ENCODE measurements at places on chromosomes 11 and 22.

- DNase-seq: no peak
These were observed 57.3 kb downstream of the KIRREL3 start for GRCh38 chr11:126943316-126943715.

GRCh38 chr11:38530226-38530625 is 1932.2 kb upstream of the RAG2 start:
- DNase-seq: no peak

DNA sequence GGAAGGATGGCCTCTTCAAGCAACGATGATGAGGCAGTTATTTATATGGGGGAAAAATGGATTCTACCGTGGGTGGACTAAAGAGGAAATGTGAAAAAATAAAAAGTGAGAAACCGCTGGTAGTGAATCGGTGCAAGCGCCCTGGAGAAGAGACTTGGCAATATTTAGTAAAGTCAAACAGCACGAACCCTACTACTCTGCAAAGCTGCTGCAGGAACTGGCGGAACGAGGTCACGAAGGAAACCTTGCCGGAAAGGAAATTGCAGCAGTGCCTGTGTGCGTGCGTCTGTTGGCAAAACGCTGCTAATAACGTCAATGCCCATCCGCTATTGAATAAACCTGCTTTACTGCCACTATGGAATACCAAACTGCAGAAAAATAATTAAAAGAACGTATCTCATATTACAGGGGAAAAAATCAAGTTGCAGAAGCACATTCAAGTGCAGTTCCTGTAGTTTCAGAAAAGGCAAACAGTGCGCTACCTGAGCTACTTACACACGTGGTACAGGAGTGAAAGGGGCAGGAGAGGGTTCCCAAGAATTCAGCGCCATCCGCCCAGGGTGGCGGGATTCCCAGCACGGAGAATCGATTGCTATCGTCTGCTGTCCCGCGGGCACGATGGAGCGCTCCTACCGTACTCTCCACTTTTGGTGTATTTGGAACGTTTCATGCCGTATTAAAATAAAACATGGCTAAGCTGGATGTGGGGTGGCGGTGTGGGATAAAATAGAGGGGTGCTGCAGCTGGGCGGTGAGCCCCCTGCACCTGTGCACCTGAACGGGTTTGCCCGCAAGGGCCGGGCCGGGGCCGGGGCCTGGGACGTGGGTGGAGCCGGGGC is 585 bp upstream of the NADSYN1 start:
- DNase-seq: peak; percentile 21

DNA sequence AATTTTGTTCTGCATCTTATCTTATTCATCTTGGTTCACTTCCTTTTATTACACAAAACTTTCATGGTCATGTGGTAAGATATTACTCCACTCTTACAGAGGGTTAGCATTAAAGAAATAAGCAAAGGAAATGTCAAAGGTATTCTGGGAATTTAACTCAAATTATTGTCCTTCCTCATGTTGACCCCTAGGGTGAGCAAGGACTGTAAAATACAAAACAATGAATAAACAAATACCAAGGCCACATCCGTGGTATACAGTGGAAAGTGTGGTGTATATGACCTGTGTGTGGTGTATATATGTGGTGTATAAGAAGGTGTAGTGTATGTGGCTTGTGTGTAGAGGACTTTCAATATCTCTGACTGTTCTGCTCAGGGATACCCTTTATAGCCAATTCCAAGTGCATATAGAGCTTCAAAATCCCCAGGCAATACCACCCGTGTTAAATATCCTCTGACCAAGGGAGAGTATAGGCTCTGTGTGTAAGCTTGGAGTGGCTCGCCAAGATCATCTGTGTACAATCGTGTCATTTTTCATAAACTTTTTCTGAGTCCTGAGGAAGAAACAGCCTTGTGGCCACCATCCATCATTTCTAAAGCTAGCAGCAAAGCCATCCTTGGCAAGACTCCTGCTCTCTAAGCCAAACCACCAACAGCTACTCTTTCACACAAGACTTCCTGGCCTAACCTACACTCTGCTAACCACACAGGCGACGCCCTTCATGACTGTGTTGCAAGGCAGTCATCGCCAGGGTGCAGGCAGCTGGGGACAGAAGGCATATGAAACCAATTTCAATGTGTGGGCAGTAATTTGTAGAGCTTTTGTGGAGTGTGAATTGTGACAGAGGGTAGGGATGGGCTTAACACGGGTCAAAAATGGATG is 548.0 kb downstream of the ETS1 start:
- peak; percentile 94 for DNase-seq

DNA sequence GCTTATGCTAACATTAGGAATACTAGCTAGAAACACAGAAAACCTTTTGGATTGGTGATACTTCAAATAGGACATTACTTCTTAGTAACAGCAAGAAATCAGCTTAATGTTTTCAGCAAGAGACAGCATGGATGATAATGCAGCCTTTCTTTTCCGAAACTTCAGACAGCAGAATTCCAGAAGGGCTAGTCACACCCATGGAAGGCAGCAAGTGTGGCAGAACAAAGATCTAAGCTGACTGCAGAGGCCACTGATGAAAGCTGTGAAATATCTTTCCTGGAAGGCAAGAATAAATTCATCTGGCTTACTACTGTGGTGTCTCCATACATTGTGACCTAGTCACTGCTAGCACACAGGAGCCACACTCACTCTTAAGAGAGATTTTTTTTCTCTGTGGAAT is 100.3 kb downstream of the CCDC83 start:
- peak; percentile 54 for DNase-seq

DNA sequence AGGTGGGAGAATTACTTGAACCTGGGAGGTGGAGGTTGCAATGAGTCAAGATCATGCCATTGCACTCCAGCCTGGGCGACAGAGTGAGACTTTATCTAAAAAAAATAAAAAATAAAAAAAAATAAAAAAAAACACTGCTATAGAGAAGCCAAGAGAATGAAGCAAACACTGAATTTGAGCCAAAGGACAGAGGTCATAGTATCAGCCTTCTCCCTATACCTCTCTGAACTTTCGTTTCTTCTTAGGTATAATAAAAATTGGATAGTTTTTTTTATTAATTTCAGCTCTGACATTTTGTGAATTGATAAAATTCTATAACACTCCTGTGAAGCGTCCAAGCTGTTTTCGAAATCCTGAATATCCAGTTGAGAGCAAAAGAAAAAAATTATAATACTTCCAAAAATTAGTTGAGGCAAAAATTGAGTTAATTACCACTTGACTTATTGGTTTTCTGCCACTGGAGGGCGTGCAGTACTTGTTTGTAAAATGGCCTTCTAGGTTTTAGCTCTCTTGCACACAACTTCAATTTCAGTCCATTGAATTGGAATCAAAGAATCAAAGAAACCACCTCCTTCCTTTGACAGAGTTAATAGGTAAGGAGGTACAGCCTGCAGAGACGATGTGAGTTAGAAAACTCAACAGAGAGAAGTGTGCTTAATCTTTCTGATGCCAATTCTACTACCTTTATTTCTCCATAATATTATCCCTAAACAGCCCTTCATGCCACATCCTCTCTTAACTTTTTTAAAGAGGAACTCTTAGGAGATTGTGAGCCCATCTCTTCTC is 143.2 kb downstream of the BBOX1 start:
- DNase-seq: peak; percentile 68

DNA sequence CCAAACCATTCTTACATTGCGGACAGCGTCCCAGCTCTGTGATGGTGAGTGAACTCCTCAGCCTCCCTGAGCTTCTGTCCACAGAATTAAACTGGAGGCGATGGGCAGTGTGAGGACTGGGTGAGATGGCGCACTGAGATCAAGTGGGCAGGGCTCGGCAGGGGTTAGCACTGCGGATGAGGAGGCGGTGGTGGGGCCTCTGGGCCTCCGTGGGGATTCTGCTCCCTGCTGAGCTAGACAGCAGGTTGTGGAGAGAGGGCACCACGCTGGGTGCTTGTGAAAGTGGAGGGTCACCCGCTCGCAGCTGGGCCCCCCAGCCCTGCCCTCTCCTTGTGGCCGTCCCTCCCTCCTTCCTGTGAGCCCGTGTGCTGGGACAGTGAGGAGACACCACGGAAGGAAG is 25.6 kb upstream of the PARVG start:
- DNase-seq: no peak

- peak; percentile 53 for DNase-seq
These were observed 931 bp downstream of the CADM1 start for GRCh38 chr11:115503083-115503885.

GRCh38 chr22:27995801-27996528 is 76.9 kb upstream of the PITPNB start:
- DNase-seq: no peak

- DNase-seq: no peak
These were observed 1.0 kb downstream of the ADAMTS15 start for GRCh38 chr11:130449310-130449990.

- DNase-seq: no peak
These were observed 11.0 kb upstream of the SPTBN2 start for GRCh38 chr11:66739983-66740382.

- DNase-seq: no peak
These were observed 125.1 kb downstream of the WT1 start for GRCh38 chr11:32310214-32310601.
